ENCODE measurements at places on chromosomes 1 and 21. TPM values are rescaled to one million over a fixed set of nuclear protein-coding genes. Genes with fewer than 3 reads are reported as not detected.

Gene PCSK9
- total RNA-seq = 1.1 TPM

Gene FCRL1
- not detected for total RNA-seq

Gene MRPS21
- 122 TPM for total RNA-seq

Gene RXFP4
- not detected for total RNA-seq

Gene GNAT2
- 0.79 TPM for total RNA-seq

Gene NFASC
- total RNA-seq = 0.77 TPM

Gene AADACL3
- total RNA-seq = not detected

Gene SERTAD4
- 0.17 TPM for total RNA-seq

Gene ADGRL4
- 8.2 TPM for total RNA-seq

Gene BCAN
- not detected for total RNA-seq

Gene GABRD
- total RNA-seq = not detected

Gene RNPEP
- total RNA-seq = 43.0 TPM

Gene CACNA1S
- not detected for total RNA-seq

Gene LRRC7
- under 0.01 TPM for total RNA-seq

Gene APCS
- not detected for total RNA-seq

Gene MPL
- not detected for total RNA-seq

Gene GBP4
- 0.16 TPM for total RNA-seq

Gene PTTG1IP
- total RNA-seq = 146 TPM

Gene VCAM1
- total RNA-seq = 20.8 TPM

Gene ORC1
- total RNA-seq = 0.17 TPM

Gene THEMIS2
- total RNA-seq = 5.1 TPM

Gene PTGS2
- 4.1 TPM for total RNA-seq

Gene SPRR1A
- total RNA-seq = not detected

Gene PDZK1
- 1.7 TPM for total RNA-seq

Gene SLC35D1
- total RNA-seq = 7.7 TPM

Gene NR1I3
- not detected for total RNA-seq

Gene RASAL2
- total RNA-seq = 7.3 TPM

Gene SPRR2G
- total RNA-seq = not detected

Gene PYHIN1
- total RNA-seq = not detected

Gene MIB2
- total RNA-seq = 77.7 TPM

Gene OVAAL
- not detected for total RNA-seq

Gene NUP210L
- 0.17 TPM for total RNA-seq

Gene TAL1
- not detected for total RNA-seq

Gene GUCA2A
- total RNA-seq = not detected

Gene S100A2
- total RNA-seq = 3.8 TPM

Gene LYPD8
- total RNA-seq = not detected

Gene LHX8
- not detected for total RNA-seq

All from bronchial smooth muscle cell (primary cell).